Right atrium auricular region (tissue), 2 donors: ENCODE measurements at places on chromosomes 3 and 15. TPM values are rescaled to one million over a fixed set of nuclear protein-coding genes. Genes with fewer than 3 reads are reported as not detected.

The GP5 gene
- total RNA-seq = not detected

The LEO1 gene
- 9.0 TPM for total RNA-seq

- no peak for DNase-seq
Observed at GRCh38 chr3:45489730-45490309, 101.4 kb downstream of the LARS2 start.

DNA sequence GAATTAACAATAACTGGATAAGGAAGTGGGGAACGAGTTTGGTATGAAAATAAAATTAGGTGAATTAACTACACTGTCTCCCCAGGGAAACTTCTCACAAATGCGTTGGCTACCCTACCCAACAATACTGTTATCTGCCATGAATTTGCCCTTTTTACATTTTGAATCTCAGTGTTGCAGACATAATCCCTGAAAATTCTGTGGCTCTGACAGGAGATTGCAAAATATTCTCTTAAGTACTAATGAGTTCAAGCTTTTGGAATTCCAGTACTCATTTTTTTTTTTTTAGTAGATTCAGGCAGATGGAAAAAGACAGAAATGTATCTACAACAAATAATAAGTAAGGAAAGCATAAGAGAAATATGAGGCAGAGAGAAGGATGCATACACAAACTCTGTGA, 332.6 kb downstream of the LSAMP start:
- DNase-seq = no peak

GRCh38 chr3:33915796-33916546, 117.5 kb downstream of the PDCD6IP start:
- no peak for DNase-seq

DNA sequence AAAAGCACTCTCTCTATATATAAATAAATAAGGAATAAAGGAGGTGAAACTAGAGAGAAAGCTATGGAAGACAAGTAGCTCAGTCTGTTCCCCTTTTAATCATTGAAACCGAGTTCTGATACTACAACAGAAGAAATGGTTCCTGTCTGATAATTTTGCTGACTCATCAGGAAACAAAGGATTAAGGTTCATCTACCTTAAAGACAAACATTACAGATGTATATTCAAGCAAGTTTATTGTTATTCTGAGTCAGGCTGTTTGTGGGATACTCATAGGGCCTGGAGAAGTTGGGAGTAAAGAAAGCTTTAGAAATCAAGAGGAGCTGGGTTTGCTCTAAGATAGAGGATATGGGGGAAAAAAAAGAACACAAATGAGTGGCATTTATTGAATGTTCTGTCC, 566.0 kb downstream of the ROBO2 start:
- DNase-seq = no peak

GRCh38 chr3:17182166-17182565, 297.4 kb downstream of the PLCL2 start:
- no peak for DNase-seq

DNA sequence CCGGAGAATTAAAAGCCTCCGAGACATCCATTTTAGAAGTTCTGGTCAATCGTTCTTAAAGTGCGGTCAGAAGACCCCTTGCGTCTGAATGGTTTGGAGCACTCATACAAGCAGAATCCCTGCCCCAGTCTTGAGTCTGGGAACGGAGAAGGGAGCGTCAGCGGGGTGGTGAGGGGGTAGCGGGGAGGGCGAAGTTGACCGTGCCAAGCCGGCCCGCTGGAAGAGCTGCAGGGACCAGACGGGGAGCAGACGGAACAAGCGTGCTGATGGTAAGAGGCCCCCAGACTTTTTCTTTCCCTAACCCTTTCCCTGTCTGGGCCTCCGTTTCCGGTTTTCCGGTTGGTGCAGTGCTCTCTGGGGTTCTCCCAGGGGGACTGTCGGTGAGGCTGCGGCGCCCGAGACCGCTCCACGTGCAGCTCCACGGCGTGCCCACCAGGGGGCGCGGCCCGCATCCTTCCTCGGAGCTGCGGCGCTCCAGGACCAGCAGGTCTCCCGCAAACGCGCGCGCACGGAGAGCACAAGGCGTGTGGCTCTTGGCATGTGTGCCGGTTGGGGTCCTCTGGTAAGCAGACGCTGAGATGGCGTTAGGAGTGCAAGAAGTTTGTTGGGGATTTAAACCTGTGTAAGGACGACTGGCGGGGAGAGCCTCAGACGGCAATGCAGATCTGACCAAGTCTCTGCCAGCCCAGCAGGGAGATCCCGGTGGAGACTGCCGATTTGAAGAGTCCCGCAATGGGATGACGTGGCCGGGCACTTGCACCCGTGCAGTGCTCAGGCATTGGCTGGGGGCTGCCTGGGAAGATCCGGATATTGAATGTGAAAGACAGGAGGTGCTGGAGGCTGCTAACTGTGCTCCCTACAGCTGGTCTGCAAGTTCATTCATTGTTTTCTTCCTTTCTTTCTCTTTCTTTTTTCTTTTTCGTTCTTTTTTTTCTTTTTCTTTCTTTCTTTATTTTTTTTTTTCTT, 19.2 kb upstream of the CORO2B start:
- DNase-seq = peak; percentile 80

DNA sequence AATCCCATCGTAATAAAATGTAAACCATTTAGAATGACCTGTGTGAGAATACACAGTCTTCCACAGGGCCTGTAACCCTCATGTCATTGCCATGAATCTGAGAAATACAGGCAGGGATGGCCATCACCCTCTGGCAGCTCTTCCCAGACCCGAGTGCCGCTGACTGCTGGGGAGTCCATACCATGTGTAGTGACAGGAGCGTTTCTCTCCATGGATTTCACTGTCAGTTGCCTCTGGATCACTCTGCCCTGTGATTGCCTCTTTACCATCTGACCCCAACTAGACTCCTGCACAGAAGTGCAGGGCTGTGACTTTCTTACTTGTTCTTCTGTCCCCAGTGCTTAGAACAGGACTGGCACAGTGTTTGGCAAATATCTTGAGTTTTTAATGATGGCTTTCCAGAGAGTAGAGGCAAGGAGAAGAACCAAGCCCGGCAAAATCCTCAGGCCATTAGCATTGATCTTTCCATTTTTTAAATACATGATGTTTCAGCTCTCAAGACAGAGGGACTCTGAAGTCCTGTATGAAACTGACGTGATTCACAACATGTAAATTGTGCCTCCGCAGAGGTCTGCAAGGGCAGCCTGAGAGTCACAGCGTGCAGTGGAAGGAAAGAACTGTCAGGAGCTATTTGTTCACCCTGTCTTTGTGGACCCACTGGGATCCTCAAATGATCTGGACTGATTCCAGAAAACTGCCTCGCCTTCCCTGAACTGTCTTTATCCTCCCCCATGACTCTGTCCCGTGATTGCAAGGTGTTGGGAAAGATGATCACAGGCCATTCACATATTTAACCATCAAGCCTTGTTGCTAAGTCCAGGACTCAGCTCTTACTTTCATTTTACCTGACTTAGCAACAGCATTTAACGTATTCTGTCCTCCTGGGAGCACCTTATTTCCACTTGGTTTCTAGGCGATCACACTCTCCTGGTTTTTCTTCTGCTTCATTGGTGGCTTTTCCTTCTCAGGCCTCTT, 354.9 kb downstream of the EPHB1 start:
- no peak for DNase-seq

The KNL1 gene
- total RNA-seq = 4.6 TPM

DNA sequence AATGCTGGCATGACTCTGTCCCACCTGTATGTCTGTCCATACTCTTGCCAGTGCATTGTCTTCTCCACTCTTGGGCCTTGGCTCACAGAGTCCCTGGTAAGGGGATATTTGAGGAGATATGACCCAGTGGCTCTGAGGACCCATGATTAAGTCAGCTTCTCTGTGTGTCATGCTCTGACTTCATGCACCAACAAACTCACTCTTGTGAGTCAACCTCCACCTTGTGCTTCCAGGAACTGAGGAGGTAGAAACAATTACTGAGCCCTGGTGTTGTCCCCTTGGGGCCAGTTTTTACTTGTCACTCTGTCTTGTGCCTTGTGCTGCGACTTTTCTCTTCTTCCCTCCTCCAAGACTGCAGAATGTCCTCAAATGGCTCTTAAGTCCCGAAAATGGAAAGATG, 127.1 kb downstream of the ABHD5 start:
- no peak for DNase-seq

- no peak for DNase-seq
Observed at GRCh38 chr15:84888639-84889038, 4.2 kb downstream of the SLC28A1 start.

- DNase-seq = no peak
Observed at GRCh38 chr3:186929685-186930084, 641 bp upstream of the ST6GAL1 start.

DNA sequence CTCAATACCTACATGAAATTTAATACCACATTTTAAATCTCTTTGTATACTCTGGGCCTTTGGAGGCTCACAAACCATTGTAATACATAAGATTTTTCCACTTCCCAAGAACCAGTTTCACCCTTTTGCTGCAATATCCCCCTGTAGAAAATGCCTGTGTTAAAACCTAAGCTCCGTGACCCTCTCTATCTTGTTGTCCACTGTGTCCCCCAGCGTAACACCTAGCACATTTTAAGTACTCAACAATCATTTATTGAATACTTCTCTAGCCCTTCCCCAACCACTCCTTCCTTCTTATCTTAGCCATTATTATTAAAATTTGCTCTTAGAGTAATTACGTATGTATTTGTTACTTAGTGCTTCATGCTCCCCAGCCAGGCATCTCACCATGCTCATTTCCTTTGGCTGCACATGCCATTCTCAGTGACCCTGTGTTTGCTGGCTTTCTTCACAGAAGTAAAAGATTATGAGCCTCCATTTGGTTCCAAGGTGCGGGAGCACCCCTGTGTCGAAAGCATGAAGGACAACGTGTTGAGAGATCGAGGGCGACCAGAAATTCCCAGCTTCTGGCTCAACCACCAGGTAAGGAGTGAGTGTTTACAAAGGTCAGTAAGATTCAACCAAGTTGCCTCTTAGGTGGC, 81.6 kb downstream of the TGFBR2 start:
- no peak for DNase-seq

DNA sequence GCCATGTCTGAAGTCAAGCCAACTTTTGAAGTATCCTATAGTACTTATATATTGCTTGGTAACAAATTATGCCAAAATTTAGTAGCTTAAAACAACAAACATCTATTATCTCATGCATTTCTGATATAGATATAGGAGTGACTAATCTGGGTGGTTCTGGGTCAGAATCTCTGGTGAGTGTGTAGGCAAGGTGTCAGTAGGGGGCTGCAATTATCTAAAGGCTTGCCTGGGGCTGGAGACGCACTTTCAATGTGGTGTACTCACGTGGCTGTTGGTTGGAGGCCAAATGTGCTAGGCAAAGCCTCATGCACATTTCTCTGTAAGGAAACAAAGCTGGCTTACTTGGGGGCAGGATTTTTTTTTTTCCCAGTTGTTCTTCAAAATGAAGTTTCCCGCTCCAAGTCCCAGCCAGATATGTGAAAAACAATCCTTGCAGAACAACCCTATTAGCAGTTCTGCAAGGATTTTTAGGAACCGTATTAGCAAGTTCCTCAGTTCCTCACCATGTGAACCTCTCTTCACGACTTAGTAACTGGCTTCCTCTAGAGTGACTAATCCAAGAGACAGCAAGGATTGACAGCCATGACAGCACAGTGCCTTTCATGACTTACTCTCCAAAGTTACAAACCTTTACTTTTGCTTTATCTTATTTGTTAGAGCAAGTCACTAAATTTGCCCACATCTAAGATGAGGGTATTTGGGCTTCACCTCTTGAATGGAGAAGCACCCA, 25.8 kb downstream of the GREM1 start:
- no peak for DNase-seq

The CCR5 gene
- 1.1 TPM for total RNA-seq
